ENCODE measurements at places on chromosomes 7 and 10.

- no peak for DNase-seq
Observed at GRCh38 chr10:7119325-7120015, 291.4 kb downstream of the SFMBT2 start.

- DNase-seq, result no peak
Observed at GRCh38 chr7:148306759-148307158, 283.8 kb upstream of the C7orf33 start.

- DNase-seq, result no peak
Observed at GRCh38 chr10:104664205-104664604, 23.1 kb downstream of the SORCS3 start.

- no peak for DNase-seq
Observed at GRCh38 chr10:60908031-60908430, 36.0 kb downstream of the RHOBTB1 start.

DNA sequence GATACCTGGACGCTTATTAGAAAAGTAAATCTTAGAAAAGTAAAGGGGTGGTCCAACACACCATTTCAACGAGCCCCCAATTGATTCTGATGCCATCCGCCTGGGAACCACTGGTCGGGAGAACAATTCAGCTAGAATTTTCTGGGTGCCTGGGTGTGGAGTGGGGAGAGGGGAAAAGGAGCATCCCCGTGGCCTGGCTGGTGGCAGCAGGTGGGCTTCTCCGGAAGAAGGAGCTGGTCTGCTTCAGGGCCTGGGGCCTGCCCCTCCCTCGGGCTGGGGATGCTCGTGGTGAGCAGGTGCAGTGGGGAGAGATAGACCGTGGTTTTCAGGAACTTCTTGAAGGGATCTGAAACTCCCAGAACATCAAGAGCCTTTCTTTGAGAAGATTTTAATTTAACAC, 39.9 kb upstream of the DUSP5 start:
- DNase-seq, result no peak

DNA sequence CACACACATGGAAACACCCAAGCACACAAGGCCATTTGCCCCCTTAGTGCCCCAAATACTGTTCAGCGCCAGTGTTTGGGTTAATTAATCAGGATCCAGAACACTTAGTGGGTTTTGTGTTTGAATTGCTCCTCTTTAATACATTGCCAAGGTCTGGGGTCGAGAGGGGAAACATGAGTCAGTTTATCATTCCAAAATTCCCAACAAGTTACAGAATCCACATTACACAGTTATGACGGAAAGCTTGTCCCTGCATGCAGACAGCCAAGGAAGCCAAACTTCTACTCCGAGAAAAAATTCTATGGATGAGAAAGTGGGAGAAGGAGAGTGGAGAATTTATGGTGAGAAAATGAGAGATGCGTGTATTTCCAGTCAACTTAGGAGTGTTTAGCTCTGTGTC, 189.0 kb downstream of the NPSR1 start:
- no peak for DNase-seq

GRCh38 chr10:7960108-7960507, 94.4 kb upstream of the GATA3 start:
- DNase-seq, result no peak

DNA sequence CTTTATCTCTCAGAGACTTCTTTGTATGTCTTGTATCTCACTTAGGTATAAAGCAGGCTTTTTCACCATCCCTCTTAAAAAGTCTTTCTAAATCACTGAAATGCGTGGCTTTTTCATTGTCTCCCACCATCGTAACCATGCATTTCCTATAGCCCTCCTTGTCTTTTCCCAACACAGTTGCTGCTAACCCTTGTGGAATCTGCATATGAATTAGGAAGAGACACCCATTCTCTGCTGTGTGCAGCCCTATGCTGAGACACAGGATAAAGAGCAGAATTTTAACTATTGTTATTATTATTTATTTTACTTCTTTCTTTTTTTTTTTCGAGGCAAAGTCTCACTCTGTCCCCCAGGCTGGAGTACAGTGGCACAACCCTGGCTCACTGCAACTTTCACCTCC, 804.3 kb upstream of the COBL start:
- DNase-seq, result no peak

DNA sequence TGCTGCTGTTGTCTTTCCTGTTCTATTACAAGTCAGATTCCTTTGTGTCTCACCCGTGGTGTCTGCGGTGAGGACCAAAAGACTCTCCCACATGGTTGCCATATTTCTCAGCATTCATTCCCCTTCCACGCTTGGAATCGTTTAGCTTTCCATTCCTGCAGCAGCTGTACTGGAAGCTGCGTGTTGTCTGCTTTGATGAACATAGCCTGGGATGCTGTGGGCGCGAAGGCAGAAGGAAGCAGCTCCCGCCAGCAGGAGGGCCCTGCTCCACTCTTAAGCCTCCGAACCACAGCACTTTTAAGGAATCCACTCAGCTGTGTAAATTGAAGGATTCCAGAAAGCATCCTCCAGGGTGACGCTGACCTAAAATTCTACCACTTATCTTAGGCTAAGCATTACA, 303.6 kb upstream of the PITRM1 start:
- no peak for DNase-seq

GRCh38 chr10:71176661-71177060, 35.7 kb upstream of the UNC5B start:
- DNase-seq, result no peak

DNA sequence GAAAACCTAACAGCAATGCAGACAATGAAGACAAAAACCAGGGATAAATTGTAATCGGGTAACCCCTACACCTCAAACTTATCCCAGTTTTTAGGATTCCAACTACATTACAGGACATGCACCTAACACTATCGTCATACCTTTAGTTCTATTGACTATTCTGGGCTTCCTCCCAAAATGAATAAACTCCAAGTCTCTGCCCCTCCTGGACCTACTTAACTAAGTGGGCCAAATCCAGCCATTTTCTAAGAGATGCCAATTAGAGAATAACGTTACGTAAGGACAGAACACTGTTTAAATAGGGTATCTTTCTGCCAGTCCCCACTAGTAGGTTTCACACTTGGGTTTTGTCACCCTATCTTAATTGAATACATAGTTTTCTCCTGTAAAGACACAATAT, 253.1 kb upstream of the MKLN1 start:
- DNase-seq, result no peak

DNA sequence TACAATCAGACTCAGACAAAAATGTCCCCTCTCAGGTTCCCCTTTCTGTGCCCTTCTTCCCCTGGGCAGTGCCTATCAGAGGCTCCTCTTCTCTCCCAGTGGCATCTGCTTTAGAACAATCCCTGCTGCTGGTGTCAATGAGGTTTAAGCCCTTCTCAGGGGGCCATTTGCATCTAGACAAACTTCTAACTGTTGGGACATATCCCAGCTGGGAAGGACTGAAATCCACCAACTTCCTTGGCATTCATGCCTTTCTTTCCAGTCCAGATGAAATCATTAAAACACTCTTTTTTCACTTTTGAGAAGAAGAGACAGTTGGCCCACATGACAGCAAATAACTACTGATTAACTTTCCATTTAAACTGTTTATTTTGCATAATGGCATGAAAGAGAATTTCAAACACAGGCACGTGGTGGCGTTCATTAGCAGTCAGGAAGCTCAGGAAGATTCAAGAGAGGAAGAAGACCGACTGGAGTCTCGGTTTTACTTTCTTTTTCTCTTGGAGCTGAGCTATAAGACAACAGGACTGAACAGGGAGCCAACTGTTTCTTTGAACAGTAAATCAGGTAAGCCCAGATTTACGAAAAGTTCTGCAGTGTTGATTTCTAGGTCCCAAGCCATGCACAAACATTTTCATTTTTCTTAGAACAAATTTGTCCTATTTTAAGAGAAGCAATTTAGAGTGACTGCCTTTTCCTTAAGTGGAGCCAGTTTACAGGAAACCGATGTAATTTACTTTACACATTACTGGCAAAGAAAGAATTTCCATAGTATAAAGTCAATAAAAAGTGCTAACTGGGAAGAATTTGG, at the start of gene GIMAP2:
Gene GIMAP2, plus strand, starts transcription at position 488 of the 811 bp plus-strand sequence. CDS start 1,354 bp downstream, outside the sequence.
- DNase-seq, result no peak

DNA sequence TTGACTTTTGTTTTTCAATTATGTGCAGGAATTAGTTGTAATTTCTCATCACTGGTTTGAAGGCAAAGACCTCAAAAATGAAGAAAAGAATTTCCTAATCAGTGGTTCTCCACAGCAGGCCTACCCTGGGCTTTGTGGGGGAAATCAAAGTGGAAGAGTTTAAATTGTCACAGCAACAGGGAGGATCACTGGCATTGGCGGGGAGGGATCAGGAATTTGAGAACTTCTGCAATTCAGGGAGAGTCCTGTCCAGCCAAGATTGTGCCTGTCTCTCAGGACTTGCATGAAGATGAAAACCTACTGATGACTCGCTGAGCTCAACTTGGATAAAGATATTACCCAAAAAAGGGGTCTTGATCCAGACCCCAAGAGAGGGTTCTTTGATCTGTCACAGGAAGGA, 70.1 kb downstream of the HACD1 start:
- DNase-seq, result no peak

DNA sequence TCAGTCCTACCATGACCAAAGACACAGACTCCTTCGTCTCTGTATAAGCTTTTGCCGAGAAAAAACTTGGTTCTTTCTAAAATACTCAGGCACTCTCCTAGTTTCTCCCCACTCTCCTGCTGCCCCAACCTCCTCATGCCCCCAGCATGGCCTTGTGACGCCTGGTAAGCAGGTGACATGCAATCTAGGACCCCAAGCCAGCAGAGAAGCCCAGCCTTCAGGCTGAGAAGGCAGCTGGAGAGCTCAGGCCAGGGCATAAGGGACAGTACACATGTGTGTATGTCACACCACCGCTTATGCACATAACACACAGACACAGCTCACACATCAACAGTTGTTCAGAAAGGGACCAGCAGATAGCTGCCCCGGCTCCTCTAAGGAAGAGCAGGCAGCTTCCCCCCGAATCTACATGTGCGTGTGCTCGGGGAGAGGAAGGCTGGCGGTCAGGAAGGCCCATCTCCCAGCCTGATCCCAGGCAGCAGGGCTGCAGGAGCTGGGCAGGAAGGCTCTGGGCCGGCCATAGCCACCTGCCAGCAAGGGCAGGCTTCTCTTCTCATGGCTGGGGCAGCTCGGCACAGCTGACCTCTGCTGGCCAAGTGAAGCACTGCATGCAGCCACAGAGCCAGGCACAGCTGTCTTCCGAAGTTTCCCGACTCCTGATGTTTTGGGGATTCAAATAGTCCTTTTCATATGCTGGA, 8.5 kb downstream of the DDX56 start:
- DNase-seq, result peak; percentile 23

GRCh38 chr7:47587351-47587750, 5.4 kb upstream of the TNS3 start:
- DNase-seq, result no peak

DNA sequence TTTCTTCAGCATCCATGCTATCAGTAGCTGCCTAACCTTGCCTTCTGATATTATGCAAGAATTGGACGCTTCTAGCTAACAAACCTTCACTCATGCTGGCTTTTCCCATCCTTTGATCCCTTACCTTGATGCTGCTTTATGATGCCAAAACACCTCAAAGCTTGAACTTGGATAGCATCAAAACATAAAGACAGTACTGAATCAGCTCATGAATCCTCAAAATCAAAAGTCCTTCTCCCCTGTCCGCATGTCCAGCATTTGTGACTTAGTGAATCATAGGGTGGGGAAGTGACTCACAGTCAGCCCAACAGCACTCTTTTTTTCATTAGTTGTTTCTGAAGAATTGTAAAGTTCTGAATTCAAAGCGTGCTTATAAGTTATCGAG, 89.5 kb upstream of the PIK3CG start:
- DNase-seq, result no peak

- DNase-seq, result no peak
Observed at GRCh38 chr7:29071203-29071874, 75.0 kb downstream of the CPVL start.

DNA sequence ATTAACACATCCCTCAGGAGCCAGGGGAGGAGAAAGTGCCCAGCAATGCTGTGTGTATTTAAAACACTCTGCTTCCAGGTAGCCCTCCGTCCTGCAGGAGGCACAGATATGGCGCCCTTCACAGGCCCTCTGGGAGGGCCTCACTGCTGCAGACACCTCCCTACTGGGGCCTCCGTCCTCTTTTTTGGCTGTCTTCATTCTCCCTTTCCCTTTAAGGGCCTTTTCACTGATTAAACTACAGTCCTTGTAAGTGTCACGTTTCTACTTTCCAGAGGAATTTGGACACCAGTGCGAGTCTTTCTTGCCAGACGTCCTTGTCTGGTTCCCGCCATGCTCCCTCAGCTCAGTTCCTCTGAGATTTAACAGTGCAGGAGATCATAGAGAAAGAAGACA, 39.7 kb upstream of the MKRN1 start:
- DNase-seq, result no peak

GRCh38 chr10:82206831-82207230, 331.8 kb downstream of the NRG3 start:
- DNase-seq, result no peak

GRCh38 chr10:97510686-97511085, 12.0 kb downstream of the UBTD1 start:
- DNase-seq, result no peak

DNA sequence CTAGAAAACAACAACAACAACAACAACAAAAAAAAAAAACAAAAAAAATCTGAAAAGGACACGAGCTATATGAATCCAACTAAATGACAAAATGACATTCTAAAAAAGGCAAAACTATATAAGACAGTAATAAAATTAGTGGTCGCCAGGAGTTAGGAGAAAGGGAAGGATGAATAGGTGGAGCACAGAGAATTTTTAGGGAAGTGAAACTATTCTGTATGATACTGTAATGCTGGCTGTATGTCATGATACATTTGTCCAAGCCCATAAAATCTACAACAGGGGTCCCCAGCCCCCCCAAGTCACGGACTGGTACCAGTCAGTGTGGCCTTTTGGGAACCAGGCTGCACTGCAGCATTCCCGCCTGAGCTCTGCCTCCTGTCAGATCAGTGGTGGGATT, 2.8 kb upstream of the PUS7 start:
- no peak for DNase-seq

DNA sequence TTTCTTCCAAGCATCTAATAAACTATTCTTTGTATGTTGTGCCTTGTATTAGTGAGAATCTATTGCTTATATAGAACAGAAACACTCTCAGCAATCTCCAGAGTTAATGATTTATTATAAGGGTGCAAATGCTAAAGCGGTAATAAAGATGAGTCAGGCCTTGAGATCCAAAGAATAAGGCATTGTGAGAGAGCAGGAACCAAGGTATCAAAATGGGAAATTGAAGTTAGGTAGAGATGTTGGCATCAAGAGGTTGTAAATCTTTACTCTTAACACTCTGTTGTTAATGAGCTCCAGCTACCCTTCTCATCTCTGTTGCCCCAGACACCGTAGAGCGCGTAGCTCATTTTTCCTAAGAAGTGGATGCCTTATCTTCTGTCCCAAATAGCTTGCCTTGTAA, 375.2 kb downstream of the ARL4A start:
- DNase-seq, result no peak

GRCh38 chr7:101216001-101216859, 1.2 kb downstream of the PLOD3 start:
- no peak for DNase-seq

DNA sequence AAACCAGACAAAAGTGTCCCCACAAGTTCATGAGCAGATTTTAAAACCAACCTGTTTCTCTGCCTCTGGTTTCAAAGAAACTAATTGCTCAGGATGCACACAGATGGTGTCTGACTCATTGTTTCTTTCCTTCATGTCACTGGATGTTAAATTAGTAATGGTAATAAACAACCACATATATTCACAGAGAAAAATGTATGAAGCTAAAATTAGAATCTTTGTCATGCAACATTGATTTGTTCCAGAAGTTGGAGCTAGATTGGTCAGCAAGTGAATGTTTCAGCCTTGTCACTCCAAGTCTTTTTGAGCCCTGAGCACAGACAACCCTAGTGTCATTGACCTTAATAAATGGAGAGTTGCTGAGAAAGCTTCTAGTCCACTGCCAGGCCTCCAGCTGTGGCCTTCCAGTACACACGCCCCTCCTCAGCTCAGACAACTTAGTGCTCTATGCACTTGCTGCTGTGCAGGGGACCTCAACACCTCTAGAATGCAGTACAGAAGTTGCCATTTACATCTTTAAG, 175.9 kb downstream of the CCDC71L start:
- no peak for DNase-seq

Measured in T-helper 2 cell (primary cell).